NCI-H1930 (cell line): ENCODE measurements at places on chromosomes 12 and 14.

- DNase-seq: no peak
Observed at GRCh38 chr12:58086006-58086405, 144.6 kb downstream of the ATP23 start.

DNA sequence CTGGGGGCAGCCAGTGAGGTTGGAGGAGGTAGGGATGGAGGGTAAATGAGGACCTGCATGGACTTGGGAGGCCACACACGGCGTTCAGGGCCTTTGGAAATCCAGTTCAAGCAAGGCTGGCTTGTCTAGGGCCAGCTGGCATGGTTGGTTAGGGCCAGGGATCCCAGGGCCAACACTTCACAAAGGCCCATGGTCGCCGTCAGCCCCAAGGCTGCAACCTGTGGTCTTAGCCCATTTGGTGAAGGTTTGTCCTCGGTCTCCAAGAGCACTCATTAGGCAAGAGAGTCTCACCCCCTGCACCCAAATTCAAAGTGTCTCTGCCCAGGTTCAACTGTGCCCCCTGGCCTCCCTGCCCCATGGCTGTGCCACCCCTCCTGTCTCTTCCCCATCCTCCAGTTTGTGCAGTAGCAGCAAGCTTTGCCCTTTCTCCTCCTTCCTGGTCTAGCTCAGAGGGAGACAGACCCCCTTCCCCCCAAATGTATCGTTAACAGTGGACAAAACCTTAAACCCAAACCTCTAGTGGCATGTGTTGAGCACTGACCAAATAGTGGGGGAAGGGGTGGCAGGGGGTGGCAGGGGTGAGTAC, 94.1 kb downstream of the NINJ2 start:
- DNase-seq: no peak

DNA sequence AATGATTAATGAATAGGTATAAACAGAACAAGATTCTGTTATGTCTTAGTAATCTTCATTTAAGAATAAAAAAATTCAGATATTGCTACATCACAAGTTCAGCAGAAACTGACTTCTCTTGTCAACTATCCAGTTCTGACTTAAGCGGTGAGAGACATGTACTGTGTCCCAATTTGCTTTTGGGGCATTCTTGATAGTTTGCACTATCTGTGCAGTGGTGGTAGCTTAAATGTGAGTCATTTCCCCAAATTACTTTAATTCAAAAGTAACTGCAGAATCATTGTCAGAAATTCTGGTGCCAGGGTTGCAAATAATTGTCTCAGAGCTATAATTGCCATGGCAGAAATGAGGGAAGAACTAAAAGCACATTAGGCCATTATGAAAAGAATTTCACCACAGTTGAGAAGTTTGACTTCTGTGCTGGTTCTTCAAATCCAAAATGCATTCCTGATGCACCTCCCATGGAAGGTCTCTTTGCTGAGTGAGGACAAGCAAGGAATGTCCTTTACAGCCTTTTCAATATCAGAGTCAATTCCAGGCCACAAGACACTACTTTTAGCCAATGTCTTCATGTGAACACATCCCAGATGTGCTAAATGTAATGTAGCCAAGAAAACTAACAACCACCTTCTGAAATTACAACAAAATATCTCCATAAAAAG, 304.7 kb downstream of the SSPN start:
- no peak for DNase-seq

GRCh38 chr14:71267007-71267513, 359.8 kb downstream of the PCNX1 start:
- DNase-seq: no peak

DNA sequence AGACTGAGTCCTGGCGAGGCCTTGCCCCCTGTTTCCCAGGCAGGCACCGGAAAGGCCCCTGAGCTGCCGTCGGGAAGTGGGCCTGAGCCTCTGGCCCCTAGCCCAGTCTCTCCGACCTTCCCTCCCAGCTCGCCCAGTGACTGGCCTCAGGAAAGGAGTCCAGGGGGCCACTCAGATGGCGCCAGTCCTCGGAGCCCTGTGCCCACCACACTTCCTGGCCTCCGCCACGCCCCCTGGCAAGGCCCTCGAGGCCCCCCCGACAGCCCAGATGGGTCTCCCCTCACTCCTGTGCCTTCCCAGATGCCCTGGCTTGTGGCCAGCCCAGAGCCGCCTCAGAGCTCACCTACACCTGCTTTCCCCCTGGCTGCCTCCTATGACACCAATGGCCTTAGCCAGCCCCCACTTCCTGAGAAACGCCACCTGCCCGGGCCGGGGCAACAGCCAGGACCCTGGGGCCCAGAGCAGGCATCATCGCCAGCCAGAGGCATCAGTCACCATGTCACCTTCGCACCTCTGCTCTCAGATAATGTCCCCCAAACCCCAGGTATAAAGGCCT, 10.9 kb downstream of the TNS2 start:
- DNase-seq: no peak
